ENCODE measurements at places on chromosomes 2 and 18. TPM values are rescaled to one million over a fixed set of nuclear protein-coding genes. Genes with fewer than 3 reads are reported as not detected.

DNA sequence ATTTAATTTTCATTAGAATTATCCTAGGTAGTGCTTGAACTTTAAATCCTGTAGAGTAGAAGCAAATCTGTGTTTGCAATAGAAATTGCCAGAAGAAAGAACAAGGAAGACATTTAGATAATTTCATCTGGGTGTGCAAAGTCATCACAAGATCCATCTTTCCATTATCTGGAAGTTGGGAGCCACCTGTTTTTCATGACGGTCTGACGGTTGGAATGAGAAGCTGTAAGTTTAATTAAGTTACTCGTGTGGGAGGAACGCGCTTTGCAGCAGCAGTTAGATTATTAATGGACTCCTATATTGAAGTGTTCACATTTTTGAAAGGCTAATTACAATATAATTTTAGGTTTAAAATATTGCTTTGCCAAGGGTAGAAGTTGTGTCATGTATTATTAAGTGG lies 69.9 kb upstream of the PARD3B start:
- no peak for DNase-seq

DNA sequence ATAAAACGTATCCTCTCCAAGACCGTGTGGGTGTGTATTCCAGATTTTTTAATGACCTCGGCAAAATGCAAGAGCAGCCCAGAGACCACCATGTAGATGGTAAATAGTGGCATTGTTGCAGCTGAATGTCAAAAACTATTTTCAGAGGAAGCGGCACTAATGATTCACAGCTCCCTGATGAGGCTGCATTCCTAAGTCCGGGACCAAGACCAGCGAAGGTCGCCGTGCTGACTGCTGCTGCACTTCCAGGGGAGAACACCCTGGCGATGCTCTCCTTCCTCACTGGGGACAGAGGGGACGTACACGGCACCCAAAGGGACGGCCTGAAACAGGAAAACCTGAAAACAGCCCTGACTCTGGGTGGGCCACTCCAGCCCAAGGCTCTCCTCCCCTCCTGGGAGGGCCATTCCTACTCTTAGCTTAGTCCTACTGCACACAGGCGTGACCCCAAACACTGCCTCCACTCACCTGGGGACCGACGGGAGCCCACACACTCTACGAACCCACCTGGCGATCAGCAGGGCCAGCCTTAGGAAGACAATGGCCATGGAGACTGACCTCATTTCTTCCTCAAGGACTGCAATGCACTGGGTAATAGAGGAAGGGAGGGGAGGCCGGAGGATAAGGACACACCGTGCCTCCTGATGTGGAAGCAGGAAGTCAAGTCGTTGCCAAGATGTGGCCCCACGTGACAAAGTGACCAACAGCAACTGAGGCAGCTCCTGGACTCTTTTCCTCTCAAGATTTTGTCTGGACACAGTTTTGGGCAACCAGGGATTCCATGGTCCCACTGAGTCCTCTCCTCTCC lies 82.8 kb downstream of the ZNF516 start:
- peak; percentile 71 for DNase-seq

DNA sequence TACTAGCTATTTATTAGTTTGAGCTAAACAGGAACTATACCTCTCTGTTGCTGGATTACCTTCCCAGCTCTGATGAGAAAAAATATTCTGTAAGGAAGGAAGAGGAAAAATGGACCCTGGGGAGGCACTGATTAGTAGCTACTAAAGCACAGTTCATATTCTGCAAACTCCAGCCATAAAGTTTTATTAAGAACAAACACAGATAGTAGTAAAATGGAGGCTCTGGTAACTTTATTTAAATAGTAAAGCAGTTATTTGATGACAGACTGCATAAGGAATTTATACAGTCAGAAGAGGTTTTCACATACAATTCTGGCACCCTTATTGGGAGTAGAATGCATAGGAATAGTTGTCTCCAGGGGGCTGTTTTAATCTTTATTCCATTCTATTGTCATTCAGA lies 84.1 kb downstream of the XIRP2 start:
- no peak for DNase-seq

- no peak for DNase-seq
Observed at GRCh38 chr2:158677542-158677941, 117.6 kb upstream of the DAPL1 start.

GRCh38 chr2:9146646-9147045 lies 60.0 kb upstream of the ASAP2 start:
- peak; percentile 52 for DNase-seq

- no peak for DNase-seq
Observed at GRCh38 chr2:12120281-12121150, 374.1 kb downstream of the LPIN1 start.

GRCh38 chr2:207328944-207329386 lies 163.2 kb upstream of the KLF7 start:
- DNase-seq = no peak

- DNase-seq = no peak
Observed at GRCh38 chr2:32182667-32183066, 17.0 kb downstream of the SLC30A6 start.

GRCh38 chr2:100264651-100265050 lies 57.6 kb downstream of the LONRF2 start:
- no peak for DNase-seq

DNA sequence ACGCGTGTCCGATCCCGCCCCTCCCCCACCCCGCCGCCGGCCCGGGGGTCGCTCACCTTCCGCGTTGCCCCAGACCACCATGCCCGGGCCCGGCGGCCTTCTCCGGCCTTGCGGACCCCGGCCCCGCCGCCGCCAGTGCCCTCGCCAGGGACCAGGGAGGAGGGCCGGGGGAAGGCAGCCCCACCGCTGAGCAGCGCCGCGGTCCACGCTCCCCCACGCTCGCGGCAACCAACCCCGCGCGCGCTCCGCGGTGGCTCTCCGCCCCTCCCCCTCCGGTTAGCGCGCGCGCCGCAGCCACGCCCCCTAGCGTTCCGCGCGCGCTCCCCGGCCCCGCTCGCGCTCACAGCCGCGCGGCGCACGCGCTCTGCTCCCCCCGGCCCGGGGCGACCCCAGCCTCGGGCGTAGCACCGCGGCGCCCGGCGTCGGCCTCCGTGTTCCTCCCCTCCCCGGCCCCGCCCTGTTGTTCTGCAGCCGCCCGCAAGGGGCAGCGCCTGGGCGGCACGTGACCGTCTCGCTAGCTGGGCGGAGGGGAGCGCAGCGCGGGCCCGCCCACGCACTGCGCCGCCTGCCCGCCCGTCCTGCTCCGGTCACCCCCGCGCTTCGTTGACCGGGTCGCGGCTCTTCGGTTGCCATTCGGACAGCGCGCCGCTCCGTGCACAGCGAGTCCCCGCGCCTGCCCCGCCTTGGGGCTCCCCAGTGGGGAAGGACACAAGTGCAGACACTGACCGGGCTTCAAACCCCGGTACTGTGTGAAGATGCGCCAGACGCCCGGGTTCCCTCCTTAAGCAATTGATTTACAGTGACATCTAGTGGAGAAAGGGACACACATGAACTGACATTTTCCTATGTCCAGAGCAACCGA lies at the start of gene REV1:
TSS of gene REV1 (minus strand) at position 257 of the 862 bp plus-strand sequence. CDS start 25,042 bp downstream, outside the sequence.
- peak; percentile 95 for DNase-seq

DNA sequence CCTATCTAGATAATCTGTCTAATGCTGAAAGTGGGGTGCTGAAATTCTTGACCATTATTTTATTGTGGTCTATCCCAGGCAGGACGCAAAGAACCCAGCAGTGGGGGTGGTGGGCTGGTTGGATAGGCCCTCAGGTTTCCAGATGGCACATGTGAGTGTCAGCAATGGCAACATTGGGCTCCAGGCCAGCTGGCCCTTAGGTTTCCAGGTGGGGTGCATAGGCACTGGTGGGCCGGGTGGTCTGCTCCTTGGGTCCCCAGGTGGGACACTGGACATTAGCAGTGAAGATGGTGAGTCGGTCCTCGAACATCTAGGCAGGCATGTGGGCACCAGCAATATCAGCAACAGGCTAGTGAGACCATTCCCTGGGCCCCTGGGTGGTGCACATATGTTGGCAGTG lies 680.3 kb upstream of the ACVR2A start:
- DNase-seq = no peak

DNA sequence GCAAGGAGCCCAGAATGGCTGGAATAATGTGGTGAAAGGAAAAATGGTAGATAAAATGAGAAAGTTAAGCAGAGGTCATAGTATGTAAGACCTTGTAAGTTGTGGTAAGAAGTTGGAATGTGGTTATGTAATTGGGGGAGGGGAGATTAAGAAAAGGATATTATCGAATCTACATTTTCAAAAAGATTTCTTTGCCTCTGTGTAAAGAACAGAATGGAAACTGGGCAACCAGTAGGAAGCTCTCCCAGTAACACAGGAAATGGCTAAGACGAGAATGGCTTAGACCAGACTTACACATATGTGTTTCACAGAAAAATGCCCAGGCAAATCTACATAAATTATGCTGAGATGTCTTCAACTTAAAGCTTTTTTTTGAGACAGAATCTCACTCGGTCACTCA lies 13.2 kb downstream of the MEMO1 start:
- no peak for DNase-seq

- DNase-seq = no peak
Observed at GRCh38 chr18:58898010-58898799, 33.5 kb downstream of the ZNF532 start.

ASB18 gene
- total RNA-seq = not detected

FIGN gene
- 4.6 TPM for total RNA-seq

DNA sequence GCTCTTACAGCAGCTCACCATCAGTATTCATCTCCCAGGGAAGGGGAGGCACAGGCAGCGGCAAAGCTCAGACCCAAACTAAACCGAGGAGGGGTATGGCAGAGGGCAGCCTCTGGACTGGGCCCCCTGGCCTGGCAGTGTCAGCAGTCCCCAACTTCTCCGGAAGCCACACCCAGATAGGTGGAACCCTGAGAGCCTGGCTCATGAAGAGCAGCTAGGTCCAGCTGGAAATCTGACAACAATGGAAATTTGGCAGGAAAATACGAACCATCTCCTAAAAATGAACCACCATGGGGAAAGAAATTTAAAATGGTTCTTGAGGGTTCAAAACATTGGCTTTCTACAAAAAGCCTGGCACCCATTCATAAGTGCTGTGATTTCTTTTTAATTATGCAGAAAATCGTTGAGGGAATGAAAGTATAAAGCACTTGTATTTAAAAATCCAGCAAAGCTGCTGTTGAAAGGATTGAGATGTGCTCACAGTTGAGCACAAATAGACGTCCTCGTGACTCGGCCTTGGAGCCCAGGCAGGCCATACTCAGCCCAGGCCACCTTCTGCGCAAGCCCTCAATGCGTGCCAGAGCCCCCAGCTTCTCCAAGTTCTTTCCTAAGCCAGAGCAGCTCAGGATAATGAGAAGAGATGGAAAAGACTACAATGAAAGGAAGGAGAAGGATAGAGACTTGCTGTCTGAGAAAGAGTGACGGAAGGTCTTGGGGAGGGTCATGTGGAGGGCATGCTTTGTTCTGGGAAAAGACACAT lies 93.0 kb downstream of the COL6A3 start:
- DNase-seq = peak; percentile 93

DNA sequence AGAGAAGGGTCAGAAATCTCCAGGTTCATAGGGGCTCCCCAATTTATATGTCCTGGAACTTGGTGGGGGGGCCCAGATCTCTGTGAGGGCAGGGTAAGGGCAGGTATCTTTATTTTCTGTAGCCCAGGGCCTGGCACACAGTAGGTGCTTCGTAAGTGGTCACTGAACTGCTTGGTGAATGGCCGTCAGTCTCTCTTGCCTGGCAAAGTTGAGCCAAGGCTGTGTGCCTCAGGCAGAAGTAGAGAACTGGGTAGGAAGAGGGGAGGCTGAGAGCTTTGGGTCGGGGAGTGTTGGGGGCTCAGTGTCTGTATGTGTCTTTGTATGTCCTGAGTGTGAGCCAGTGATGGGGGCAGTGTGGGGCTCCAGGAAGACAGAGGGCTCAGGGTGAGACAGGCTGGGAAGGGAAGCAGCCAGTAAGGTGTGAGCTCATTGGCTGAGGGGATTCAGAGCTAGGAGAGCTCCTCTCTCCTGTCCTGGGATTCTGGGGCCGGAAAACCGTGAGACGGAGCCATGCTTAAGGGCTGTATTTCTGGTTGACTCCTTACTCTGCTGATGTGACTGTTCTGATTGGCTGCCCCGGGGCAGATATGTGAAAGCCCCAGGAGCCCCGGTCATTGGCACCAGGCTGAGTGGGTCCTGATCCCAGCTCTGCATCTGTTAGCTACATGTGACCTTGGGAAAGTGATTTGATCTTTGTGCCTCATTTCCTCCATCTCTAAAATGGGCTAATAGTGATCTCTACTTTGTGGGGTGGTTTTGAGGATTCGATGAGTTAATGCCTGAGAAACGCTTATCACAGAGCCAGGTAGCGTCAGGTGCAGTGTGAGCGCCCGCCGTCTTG lies 30.3 kb downstream of the STEAP3 start:
- no peak for DNase-seq

C1QL2 gene
- not detected for total RNA-seq

DNA sequence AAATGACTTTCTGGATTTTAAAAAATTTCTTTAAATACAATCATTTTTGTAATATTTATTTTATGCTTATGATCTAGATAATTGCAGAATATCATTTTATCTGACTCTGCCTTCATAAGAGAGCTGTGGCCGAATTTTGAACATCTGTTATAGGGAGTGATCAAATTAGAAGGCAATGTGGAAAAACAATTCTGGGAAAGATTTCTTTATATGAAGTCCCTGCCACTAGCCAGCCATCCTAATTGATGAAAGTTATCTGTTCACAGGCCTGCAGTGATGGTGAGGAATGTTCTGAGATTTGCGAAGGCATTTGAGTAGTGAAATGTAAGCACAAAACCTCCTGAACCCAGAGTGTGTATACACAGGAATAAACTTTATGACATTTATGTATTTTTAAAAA lies 79.5 kb downstream of the ITGA4 start:
- no peak for DNase-seq

DNA sequence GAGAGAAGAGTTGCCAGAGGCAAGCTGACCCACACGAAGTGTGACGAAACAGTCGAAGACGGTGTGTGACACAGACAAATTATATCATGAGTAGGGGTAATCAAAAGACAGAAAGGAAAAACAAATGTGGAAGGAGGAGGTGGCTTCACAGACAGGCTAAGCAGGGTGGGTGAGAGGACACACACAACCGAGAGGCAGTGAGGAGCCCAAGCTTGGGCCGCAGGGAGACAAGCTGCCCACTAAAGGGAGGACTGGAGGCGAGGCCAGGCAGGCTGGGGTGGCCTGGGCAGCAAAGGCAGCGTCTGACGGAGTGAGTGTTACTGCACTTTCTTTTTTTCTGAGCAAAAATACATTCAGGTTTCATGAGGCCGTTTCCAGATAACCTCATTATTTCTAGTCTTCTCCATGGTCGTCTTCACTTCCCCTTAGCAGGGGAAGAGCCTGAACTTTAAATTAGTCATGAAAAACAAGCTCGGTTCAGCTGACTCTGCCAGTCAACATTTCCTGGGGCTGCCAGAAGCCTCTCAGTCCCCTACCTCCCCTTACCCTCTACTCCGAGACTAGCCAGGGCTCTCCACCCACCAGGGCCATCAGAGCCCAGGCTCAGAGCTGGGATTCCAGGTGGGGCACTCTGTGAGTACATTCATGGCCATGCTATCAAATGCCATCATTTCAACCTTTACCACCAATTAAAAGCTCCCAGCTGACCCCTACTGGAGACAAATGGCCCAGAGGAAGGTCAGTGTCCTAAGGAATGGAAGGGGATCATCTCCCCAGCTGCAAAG lies 13.8 kb upstream of the ZFP36L2 start:
- DNase-seq = no peak

All from sigmoid colon (tissue), 7 donors.